ENCODE measurements at places on chromosomes 4 and X.

DNA sequence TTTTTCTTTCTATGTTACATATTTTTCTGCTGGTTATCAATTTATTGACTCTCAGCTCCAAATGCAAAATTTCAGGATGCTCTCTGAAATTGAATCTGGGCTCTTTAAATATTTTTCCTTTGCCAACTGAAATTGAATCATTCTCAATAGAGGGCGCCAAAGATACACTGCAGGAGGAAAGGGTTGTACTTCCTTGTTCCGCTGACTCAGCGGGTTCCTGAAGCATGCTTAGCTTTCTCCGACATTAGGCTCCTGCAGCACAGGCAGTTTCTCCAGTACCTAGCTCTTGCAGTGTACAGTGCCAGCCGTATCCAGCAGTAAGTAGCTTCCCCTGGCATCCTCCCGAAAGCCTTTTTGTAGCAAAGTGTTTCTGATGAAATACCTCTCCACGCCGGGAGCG lies 28.8 kb upstream of the CFAP47 start:
- DNase-seq = no peak

- no peak for DNase-seq
These were observed 64.1 kb downstream of the NEUROG2 start for GRCh38 chr4:112451831-112452230.

DNA sequence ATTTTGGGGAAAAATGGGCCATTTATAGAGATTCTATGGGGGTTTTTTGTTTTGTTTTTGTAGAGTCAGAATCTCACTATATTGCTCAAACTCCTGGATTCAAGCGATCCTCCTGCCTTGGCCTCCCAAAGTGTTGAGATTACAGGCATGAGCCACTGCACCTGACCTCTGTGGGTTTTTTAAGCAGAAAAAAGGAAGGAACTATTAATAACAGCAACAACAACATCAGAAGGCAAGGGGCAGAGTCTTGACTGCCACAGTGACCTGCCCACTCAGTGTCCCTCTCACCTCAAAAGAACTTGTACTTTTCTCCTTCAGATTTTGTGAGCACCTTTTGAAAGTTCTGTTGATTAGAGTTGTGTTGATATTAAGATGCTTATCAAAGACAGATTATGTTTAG lies 48.1 kb downstream of the FNIP2 start:
- no peak for DNase-seq

GRCh38 chr4:151000747-151001429 lies 14.2 kb downstream of the LRBA start:
- no peak for DNase-seq

- DNase-seq = no peak
These were observed 181.1 kb upstream of the WDFY3 start for GRCh38 chr4:85147481-85148076.

DNA sequence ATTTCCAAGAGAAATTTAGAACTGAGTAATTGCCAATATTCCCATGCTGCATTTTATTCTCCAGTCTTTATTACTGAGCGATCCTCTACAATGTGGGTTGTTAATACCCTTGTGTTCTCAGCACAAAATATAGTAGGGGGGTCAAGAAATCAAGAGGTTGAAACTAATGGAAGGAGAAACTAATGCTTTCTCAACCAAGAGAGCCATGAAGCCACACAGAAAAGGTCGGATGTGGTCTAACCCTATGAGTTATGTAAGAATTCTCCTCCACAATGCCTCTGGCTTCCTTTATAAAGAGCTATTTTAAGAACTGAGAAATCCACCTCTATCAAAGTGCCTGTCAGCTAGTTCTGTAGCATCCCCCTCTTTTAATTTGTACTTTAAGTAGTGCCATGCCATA lies 268.5 kb downstream of the CHIC1 start:
- DNase-seq = no peak

All from stimulated activated CD4-positive, alpha-beta T cell treated with anti-CD3 and anti-CD28 coated beads, Interleukin-1b, Interleukin-23, amount 100 ng/mL, for 1 hour (primary cell).